ENCODE measurements at places on chromosomes 12 and 14. TPM values are rescaled to one million over a fixed set of nuclear protein-coding genes. Genes with fewer than 3 reads are reported as not detected.

DNA sequence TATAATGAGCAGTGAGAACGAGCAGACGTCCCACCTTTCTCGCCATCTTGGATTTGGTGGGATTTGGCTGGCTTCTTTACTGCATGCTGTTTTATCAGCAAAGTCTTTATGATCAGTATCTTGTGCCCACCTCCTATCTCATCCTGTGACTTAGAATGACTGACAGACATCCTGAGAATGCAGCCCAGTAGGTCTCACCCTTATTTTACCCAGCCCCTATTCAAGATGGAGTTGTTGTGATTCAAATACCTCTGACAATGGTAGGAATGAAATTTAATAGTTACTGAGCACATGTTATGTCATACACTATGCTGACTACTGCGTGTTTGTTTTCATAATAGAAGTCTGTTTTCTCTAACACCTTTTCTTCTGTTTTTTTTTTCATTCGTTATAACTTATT is 1.9 kb downstream of the TMTC3 start:
- peaks cover 30% of the 10 kb centered on the region for H3K4me1 ChIP-seq
- no peak overlapping the region for H3K27ac ChIP-seq
- no peaks in the 10 kb centered on the region for H3K27me3 ChIP-seq
- DNase-seq = no peak

DNA sequence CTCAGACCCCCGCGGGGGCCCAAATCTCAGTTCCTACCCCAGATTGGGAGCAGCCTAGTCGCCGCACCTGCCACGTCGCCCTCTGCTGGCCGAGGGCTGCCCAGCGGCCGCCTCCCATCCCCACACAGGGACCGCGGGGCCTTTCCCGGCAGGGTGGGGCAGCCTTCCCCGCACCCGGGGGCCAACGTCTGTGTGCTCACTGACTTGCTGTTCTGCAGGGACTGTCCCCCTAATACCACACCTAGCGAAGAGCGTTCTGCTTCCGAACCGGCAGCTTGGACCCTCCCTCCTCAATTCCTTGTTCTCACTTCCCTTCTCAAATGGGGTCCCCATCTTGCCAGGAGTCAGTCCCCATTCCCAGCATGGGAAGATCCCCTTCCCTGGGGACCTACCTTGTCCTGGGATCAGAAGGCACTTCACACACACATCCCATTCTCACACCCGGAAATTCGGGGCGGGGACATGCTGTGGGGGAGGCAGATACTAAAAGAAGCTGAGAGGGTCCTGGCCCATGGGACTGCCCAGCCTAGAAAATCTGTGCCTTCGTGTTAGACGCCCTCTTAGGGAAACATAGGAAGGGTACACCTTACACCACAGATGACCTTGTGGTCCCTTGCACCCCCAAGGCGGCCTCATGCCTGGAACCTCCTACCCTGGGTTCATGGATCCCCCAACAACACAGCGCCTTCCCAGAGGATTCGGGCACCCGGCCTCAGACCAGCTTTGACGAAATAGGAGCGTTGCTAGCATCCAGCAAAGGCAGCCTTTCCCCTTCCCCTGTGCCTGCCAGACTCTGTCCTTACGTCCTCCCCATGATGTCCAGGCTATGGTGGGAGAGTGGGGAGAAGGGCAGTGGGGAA is 16.4 kb downstream of the ACVRL1 start:
- no peak overlapping the region for H3K27ac ChIP-seq
- peak; percentile 61 for DNase-seq
- H3K27me3 ChIP-seq = peaks cover 10% of the 10 kb centered on the region
- H3K4me3 ChIP-seq = no peak overlapping the region
- peaks cover 4% of the 10 kb centered on the region for H3K4me1 ChIP-seq

DNA sequence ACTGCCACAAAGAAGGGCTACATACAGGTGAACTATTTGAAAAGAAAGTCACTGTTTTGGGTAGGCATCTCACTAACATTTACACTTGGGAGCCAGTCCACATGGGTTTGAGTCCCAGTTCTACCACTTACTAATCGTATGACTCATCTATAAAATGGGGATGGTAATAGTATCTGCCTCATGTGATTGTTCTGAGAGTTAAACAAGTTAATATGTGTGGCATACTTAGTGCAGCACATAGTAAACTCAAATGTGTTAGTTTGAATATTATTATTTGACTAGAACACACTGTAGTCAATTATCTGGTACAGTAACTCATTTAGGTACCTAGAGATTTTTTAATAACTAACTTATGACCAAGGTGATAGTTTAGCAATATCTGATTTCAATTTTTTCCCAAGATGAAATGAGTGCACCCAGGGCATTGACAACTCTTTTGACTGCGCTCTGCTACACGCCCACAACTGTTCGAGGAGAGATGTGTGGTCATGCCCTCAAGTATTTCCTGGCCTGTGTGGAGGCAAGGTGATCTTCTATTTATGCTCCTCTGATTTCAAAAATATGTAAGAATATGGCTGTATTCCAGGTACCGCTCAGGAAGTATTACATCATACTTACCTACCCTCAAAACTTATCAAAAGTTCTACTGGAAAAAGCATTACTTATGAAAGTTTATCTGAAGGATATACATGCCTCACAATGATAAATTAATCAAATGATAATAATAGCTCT is 210.6 kb upstream of the EGLN3 start:
- H3K27me3 ChIP-seq = peaks cover 21% of the 10 kb centered on the region
- no peak for DNase-seq
- no peaks in the 10 kb centered on the region for H3K36me3 ChIP-seq

GRCh38 chr12:25186788-25187402 is 8.1 kb downstream of the DNAI7 start:
- peak overlapping the region; percentile 61 for H3K4me3 ChIP-seq
- peaks cover 17% of the 10 kb centered on the region for H3K4me1 ChIP-seq
- DNase-seq = peak; percentile 38
- peak overlapping the region; percentile 80 for H3K27ac ChIP-seq
- H3K36me3 ChIP-seq = no peaks in the 10 kb centered on the region
- H3K27me3 ChIP-seq = no peaks in the 10 kb centered on the region

DNA sequence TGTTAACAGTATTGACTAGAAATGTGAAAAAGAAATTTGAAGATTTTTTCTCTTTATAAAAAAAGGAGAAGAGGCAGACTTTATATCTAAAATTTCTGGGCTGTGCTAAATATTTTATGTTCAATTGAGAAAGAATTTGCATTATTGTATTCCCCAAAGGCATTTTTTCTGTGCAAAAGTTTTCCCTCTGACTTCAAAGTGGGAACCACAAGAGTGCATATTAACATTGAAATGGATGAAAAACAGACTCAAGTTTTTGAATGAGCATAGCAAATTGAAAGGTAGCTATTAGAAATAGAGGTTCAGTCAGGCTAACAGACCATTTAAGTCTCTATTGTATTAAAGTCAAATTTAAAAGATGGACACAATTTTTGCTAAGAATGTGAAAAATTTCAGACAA is 95.2 kb downstream of the RASSF9 start:
- H3K36me3 ChIP-seq = no peaks in the 10 kb centered on the region
- H3K27me3 ChIP-seq = no peaks in the 10 kb centered on the region
- DNase-seq = no peak
- no peaks in the 10 kb centered on the region for H3K4me1 ChIP-seq
- H3K27ac ChIP-seq = no peak overlapping the region
- no peak overlapping the region for H3K4me3 ChIP-seq

DNA sequence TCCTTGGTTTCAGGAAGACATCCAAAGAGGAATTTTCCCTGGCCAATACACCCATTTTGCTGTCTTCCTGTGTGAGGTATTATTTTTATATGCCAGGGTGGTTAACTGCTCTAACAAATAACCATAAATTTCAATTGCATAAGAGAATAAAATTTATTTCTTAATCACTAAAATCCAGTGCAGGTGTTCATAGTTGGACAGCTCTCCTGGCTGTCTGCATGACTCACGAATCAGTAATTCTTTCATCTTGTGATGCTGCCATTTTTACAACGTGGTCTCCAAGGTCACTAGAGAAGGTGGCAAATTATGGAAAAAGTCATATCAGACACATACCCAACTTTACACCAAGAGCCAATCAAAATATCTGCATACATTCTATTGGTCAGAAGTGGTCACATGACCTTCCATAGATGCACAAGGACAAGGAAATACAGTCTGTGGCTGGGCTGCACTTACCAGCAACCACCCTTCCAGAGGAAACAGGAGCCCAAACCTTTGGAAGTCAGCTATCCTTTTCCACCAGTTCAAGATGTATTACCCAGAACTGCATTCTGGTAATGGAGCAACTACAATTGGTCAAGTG is 193.5 kb upstream of the PLEKHG7 start:
- no peak overlapping the region for H3K4me3 ChIP-seq
- no peaks in the 10 kb centered on the region for H3K27me3 ChIP-seq
- no peak for DNase-seq
- H3K36me3 ChIP-seq = peaks cover 23% of the 10 kb centered on the region
- H3K27ac ChIP-seq = no peak overlapping the region
- H3K4me1 ChIP-seq = peaks cover 20% of the 10 kb centered on the region

GRCh38 chr14:21229821-21230220 is 39.4 kb downstream of the HNRNPC start:
- peaks cover 65% of the 10 kb centered on the region for H3K4me1 ChIP-seq
- H3K27me3 ChIP-seq = no peaks in the 10 kb centered on the region
- DNase-seq = no peak
- H3K27ac ChIP-seq = peak overlapping the region; percentile 90
- H3K36me3 ChIP-seq = peaks cover 77% of the 10 kb centered on the region

DNA sequence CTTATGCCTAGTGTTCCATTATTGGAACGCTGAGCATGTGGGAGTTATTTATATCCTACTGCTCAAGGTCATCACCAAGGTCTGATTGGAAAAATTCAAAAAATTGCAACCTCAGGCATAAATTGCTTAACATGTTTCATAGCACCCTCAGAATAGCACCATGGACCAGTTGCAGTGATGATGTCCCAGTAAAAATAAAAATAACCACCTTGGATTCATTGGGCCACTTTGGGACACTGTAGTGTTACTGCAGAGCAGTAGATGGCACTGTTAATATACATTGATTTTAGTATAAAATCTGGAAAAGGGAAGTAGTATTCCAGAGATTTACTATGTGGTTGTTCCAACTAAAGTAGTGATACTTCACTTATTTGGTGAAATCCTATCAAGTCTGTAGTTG is 31.0 kb upstream of the PTCSC3 start:
- H3K36me3 ChIP-seq = no peaks in the 10 kb centered on the region
- H3K27me3 ChIP-seq = peaks cover 3% of the 10 kb centered on the region
- no peak overlapping the region for H3K4me3 ChIP-seq
- DNase-seq = no peak
- H3K4me1 ChIP-seq = no peaks in the 10 kb centered on the region

- no peak overlapping the region for H3K27ac ChIP-seq
- no peaks in the 10 kb centered on the region for H3K36me3 ChIP-seq
- H3K27me3 ChIP-seq = no peaks in the 10 kb centered on the region
- no peaks in the 10 kb centered on the region for H3K4me1 ChIP-seq
- no peak overlapping the region for H3K4me3 ChIP-seq
- DNase-seq = no peak
These were observed 85.7 kb upstream of the E2F7 start for GRCh38 chr12:77151030-77151429.

DNA sequence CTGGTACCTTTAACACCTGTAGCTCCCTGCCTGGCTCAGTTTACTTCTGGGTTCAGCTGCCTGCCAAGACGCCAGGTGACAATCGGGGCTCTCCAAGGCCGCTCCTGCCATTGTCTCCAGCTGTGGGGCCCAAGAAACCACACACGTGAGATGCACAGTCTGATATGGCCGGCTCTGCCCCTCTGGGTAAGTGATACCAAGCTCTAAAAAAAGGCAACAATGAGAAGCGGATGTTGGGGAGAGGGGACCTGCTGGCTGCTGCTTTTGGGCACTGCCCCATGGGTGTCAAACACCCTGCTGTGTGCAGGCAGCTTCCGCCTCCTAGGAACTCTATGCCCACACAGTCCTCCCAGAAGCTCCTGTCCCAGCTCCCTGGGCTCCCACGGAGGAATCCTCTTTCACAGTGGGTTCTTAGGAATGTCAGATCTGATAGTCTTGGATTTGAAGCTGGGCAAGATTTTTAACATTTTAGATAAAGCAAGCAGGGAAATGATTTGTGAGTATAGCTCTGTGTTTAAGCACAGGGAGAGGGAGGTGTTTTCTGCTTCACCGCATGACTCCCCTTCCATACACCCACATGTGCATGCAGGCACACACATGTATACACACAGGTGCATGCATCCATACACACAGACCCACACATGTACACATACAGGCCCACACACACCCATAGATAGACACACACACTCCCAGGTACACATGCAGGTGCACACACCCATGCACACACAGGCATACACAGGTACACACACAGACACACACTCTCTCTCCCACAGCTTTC is 1135.8 kb downstream of the BCL11B start:
- DNase-seq = peak; percentile 55
- H3K27me3 ChIP-seq = no peaks in the 10 kb centered on the region
- no peaks in the 10 kb centered on the region for H3K36me3 ChIP-seq
- peaks cover 66% of the 10 kb centered on the region for H3K4me1 ChIP-seq

DNA sequence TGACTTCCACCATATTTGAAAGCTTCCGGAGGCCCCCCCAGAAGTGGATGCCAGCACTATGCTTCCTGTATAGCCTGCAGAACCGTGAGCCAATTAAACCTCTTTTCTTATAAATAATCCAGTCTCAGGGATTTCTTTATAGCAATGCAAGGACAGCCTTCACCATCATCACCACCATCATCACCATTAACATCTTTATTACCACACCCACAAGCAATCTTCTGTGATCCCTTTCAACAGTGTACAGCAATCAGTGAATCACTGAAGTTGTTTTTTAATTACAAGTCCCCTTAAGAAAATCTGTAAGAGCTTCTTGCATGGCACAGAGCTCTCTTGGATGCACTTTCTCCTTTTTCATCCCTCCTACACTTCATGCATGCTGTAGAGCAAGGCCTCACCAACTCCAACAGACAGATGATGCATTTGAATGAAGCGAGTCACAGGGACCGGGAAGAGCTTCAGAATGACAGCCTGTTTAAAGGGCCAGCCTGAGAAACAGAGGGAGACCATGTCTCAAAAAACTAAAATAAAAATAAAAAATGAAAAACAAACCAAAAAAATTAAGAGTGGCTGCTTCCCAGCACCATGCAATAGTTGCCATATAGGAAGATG is 83.6 kb upstream of the VASH1 start:
- no peaks in the 10 kb centered on the region for H3K4me1 ChIP-seq
- no peak overlapping the region for H3K4me3 ChIP-seq
- DNase-seq = no peak
- H3K27ac ChIP-seq = no peak overlapping the region

- no peaks in the 10 kb centered on the region for H3K36me3 ChIP-seq
- no peak overlapping the region for H3K27ac ChIP-seq
- H3K4me3 ChIP-seq = no peak overlapping the region
- H3K4me1 ChIP-seq = no peaks in the 10 kb centered on the region
- no peaks in the 10 kb centered on the region for H3K27me3 ChIP-seq
These were observed 105.1 kb upstream of the DIO2 start for GRCh38 chr14:80316441-80316840.

Gene RNF31
- 142 TPM for total RNA-seq

Gene CCNK
- 81.0 TPM for total RNA-seq

Gene SMCO2
- total RNA-seq = 0.61 TPM

Gene SRRM4
- total RNA-seq = not detected

Gene RESF1
- 112 TPM for total RNA-seq

Gene AICDA
- not detected for total RNA-seq

Gene WNT5B
- not detected for total RNA-seq

Gene GRIP1
- total RNA-seq = 0.29 TPM

Gene SDR9C7
- total RNA-seq = not detected
